ENCODE measurements at places on chromosomes 11 and 22. TPM values are rescaled to one million over a fixed set of nuclear protein-coding genes. Genes with fewer than 3 reads are reported as not detected.

- DNase-seq: no peak
- peaks cover 6% of the 10 kb centered on the region for H3K4me1 ChIP-seq
- no peaks in the 10 kb centered on the region for H3K36me3 ChIP-seq
Observed at GRCh38 chr11:10247011-10247410, 47.0 kb downstream of the SBF2 start.

DNA sequence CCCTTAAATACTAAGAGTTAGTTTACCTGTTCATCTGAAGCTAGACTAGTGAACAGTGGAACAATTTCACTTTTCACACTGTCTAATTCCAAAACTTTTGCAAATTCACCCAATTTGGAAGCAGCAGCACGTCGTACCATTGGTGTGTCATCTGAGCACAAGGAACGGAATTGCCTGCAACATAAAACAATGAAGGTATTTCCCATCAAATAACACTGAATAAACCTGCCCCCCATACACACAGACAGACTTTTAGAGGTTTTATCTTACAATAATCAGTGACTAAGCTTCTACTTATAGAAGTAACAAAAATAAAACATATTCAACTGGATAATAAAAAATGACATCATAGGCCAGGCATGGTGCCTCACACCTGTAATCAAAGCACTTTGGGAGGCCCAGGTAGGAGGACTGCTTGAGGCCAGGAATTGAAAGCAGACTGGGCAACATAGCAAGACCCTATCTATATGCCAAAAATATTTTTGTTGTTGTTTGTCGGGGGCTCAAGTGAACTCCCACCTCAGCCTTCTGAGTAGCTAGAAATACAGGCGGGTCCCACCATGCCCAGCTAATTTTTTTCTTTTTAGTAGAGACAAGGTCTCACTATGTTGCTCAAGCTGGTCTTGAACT, 6.3 kb downstream of the PPP2R1B start:
- H3K27me3 ChIP-seq: no peaks in the 10 kb centered on the region
- H3K4me1 ChIP-seq: peaks cover 11% of the 10 kb centered on the region
- no peak overlapping the region for H3K4me3 ChIP-seq
- no peak for DNase-seq
- peaks cover 78% of the 10 kb centered on the region for H3K36me3 ChIP-seq

GRCh38 chr11:93512949-93513667, 30.1 kb downstream of the SMCO4 start:
- no peaks in the 10 kb centered on the region for H3K27me3 ChIP-seq
- H3K27ac ChIP-seq: no peak overlapping the region
- H3K4me1 ChIP-seq: peaks cover 19% of the 10 kb centered on the region

GRCh38 chr11:118913411-118914125, 12.2 kb downstream of the BCL9L start:
- no peaks in the 10 kb centered on the region for H3K27me3 ChIP-seq
- peaks cover 7% of the 10 kb centered on the region for H3K36me3 ChIP-seq
- H3K4me1 ChIP-seq: peaks cover 83% of the 10 kb centered on the region
- peak overlapping the region; percentile 90 for H3K27ac ChIP-seq

DNA sequence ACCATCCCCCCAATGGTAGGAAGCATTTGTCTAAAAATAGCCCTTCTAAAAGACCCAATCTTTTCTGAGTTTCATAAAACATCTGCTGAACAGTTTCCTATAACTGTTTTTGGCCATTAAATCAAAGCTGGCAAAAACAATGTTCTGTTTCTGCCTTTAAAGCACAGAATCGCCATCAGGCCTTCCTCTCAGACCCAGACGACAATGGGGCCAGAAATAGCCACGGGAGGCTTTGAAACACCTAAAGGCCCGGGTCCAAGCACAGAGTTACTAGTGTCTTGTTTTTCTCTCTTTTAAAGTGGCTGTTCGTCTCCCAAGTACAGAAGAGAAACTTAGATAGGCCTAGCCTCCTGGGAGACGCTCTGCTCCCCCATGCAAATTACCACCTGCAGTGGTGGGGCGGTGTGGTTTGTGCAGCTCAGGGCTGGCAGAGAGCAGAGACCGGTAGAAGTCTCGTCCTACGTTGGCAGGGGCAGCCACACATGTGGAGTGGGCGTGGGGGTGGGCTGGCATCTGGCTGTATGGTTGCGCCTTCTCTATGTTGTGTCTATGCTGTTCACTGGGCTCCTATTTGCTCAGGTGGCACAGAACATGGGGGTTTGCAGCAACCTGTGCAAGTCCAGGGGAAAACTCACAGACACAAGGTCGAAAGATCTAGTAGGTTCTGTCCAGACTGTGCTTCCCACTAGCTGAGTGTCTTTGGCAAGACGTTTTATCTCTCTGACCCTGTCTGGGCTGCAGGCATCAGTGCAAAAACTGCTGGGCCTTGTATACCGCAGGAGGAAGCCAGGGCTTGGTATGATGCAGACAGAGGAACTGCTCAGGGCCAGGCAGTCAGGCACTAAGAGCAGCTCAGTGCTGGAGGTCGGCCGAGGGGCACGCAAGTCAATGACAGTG, 23.6 kb upstream of the ETS1 start:
- no peaks in the 10 kb centered on the region for H3K27me3 ChIP-seq
- H3K27ac ChIP-seq: peak overlapping the region; percentile 94
- H3K4me1 ChIP-seq: peaks cover 93% of the 10 kb centered on the region
- peak overlapping the region; percentile 79 for H3K4me3 ChIP-seq

DNA sequence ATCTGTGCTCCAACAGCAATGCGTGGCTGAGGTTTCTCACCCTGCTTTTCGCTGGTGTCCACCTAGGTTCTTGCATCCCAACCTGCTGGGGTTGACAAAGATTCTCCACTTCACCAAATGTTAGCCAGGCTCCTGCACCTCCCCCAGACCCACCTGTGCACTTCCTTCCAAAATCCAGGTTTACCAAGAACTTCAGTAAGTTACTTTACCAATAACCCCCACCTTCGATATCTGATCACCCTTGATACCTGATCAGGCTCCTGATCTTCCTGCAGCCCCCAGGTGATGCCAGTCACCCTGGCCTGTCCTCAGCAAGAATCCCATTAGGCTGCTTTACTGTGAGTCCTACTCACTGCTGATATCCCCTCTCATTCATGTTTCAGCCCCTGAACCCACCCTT, 1203.4 kb downstream of the TBC1D22A start:
- no peaks in the 10 kb centered on the region for H3K27me3 ChIP-seq
- H3K4me1 ChIP-seq: no peaks in the 10 kb centered on the region
- no peak for DNase-seq
- H3K27ac ChIP-seq: no peak overlapping the region
- no peak overlapping the region for H3K4me3 ChIP-seq

DNA sequence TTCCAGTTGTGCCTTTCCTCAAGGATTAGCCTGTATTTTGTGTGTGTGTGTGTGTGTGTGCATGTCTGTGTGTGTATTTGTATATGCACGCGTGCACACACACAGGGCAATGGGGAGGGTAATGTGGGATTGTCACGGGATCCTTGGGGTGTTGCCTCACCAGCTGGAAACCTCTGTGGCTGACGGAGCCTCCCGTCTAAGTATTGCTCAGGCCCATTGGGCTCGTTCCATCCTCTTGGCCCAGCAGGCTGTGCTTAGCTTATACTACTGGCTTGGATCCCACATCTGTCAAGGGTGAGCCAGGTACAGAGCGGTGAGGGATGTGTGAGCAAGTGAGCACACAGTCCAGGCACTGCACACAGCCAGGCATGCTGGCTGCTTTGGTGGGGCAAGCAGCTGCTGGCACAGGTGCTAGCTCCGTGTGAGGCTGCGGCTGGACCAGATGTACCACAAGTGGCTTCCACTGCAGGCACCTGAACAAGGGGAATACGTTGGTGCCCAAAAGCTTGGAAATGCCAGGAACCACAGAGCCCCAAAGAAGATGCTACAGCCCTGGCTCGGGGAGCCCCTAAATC, 462.8 kb downstream of the NELL1 start:
- no peak overlapping the region for H3K27ac ChIP-seq
- DNase-seq: no peak
- no peak overlapping the region for H3K4me3 ChIP-seq

DNA sequence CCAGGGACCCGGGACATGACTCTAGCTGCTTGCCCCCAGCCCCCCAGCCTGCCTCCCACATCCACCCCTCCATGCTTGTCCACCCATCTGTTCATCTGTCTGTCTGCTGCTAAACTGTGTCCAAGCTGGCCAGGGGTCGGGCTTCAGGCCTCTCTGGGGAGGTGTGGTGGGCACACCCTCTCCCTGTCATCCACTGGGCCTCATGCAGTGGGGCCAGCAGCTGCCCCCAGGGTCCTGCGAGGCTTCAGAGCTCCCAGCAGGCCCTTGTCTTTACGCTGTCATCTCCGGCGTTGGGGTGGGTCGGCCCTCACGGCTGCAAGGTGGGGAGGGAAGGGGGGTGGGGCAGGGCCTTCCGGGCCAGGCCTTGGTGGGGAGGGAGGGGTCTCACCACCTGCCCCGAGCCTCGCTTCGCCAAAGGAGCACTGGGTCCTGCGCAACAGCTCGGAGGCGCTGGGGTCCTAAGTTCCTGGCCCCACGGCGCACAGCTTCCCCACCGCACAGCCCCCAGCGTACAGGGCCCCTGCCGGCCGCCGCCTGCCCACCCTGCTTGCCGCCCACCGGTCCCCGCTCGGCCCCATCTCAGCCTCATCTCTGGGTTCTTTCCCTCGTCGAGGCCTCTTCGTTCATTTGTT, 26.7 kb downstream of the MOB2 start:
- no peak overlapping the region for H3K4me3 ChIP-seq
- H3K27me3 ChIP-seq: no peaks in the 10 kb centered on the region
- no peaks in the 10 kb centered on the region for H3K4me1 ChIP-seq
- no peak for DNase-seq
- no peak overlapping the region for H3K27ac ChIP-seq

GRCh38 chr11:76661306-76661751, 9.2 kb downstream of the LRRC32 start:
- no peak overlapping the region for H3K27ac ChIP-seq
- no peak overlapping the region for H3K4me3 ChIP-seq
- H3K36me3 ChIP-seq: peaks cover 32% of the 10 kb centered on the region
- DNase-seq: peak; percentile 10
- peaks cover 47% of the 10 kb centered on the region for H3K4me1 ChIP-seq

DNA sequence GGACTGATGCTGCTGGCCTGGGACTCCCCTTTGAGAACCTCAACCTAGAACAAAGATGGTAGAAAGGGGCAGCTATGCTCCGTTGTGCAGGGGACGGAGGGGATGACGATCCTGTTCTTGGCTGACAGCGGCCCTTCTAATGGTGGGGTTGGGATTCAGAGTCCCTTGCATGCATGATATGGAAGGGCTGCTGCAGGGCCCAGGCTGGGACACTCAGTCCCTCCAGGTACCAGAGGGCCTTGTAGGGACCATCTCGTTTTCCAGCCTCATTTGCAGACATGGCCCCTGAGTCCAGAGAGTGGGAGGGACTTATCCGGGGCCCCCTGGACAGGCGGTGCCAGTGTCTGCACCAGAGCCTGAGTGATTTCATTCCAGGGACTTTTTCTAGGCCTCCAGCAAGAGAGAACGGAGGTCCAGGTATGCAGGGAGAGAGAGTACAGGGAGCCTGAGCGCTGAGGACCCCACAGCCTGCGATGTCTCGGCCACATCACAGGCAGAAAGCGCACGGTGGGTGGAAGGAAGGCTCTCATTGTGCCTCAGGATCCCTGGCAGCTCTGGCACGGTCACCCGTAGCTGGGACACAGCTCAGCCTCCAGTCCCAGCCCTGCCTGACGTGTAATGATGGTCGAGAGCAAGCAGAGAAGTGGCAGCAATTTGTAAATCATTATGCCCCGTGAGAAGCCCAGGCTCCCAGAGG, 860.8 kb downstream of the TBC1D22A start:
- DNase-seq: no peak
- no peaks in the 10 kb centered on the region for H3K4me1 ChIP-seq
- H3K36me3 ChIP-seq: no peaks in the 10 kb centered on the region
- H3K27ac ChIP-seq: no peak overlapping the region
- no peak overlapping the region for H3K4me3 ChIP-seq

DNA sequence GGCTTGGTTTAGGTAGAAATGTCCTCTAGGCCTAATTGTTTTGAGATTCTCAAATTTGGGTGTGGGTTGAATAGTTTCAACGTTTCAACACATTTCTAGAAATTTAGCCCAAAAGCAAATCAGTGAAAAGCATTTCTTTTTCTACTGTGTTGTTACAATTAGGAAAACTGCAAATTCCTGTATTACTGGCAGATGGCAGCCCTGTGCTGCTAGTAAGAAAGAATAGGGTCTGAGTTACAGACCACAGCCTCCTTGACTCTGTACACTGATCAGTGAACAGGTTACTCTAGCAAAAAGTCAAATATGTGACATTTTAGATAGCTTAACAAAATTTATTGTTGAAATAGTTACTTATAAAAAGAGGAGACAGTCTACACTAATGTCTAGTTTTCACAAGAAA, 703.0 kb downstream of the JRKL start:
- H3K4me1 ChIP-seq: no peaks in the 10 kb centered on the region
- H3K27ac ChIP-seq: no peak overlapping the region
- DNase-seq: no peak

- H3K27me3 ChIP-seq: no peaks in the 10 kb centered on the region
- H3K4me1 ChIP-seq: no peaks in the 10 kb centered on the region
- no peak overlapping the region for H3K4me3 ChIP-seq
- no peak overlapping the region for H3K27ac ChIP-seq
- H3K36me3 ChIP-seq: no peaks in the 10 kb centered on the region
- DNase-seq: no peak
Observed at GRCh38 chr11:12196308-12196707, 85.9 kb downstream of the MICAL2 start.

- H3K4me1 ChIP-seq: no peaks in the 10 kb centered on the region
- no peak overlapping the region for H3K4me3 ChIP-seq
- H3K27ac ChIP-seq: no peak overlapping the region
- H3K27me3 ChIP-seq: peaks cover 14% of the 10 kb centered on the region
- no peak for DNase-seq
- no peaks in the 10 kb centered on the region for H3K36me3 ChIP-seq
Observed at GRCh38 chr11:124895471-124895971, 2.1 kb downstream of the ROBO4 start.

GRCh38 chr22:44335903-44336803, 23.4 kb upstream of the SHISAL1 start:
- no peaks in the 10 kb centered on the region for H3K36me3 ChIP-seq
- H3K27me3 ChIP-seq: peaks cover 13% of the 10 kb centered on the region
- peaks cover 6% of the 10 kb centered on the region for H3K4me1 ChIP-seq
- DNase-seq: no peak
- H3K4me3 ChIP-seq: no peak overlapping the region

DNA sequence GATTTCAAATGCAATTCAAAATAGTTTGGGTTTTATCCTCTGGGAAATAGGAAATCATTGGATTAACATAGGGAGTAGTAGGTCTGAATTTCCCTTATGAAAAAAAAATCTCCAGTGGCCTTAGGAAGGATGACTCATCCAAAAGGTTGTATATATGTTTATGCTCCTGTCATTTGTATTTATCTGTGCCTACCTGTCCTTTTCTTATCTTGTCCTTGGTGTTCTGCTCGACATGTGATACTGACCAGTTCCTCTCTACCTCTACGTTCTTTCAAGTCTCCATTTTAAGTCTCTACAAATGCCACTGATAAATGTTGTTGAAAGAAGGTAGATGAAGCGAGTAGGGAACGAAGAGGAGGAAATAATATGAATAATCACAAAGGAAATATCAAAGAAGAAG, 3.0 kb upstream of the SOX6 start:
- H3K4me1 ChIP-seq: no peaks in the 10 kb centered on the region
- no peak overlapping the region for H3K4me3 ChIP-seq
- no peak overlapping the region for H3K27ac ChIP-seq
- no peak for DNase-seq
- H3K36me3 ChIP-seq: no peaks in the 10 kb centered on the region
- no peaks in the 10 kb centered on the region for H3K27me3 ChIP-seq

- no peak for DNase-seq
- H3K27ac ChIP-seq: peak overlapping the region; percentile 99
- H3K4me1 ChIP-seq: peaks cover 44% of the 10 kb centered on the region
- H3K27me3 ChIP-seq: no peaks in the 10 kb centered on the region
Observed at GRCh38 chr22:37657590-37658132, 862 bp upstream of the PDXP start.

Gene TTC28
- total RNA-seq: 6.2 TPM

Gene TSPAN32
- total RNA-seq: 6.8 TPM

Gene MAJIN
- 1.5 TPM for total RNA-seq

Gene OR5B21
- total RNA-seq: 0.71 TPM

Gene RFPL1
- total RNA-seq: not detected

Gene OR4A5
- total RNA-seq: not detected
